M059J (cell line): ENCODE measurements at places on chromosomes 6 and 20.
A peak's percentile ranks its signal among the peaks of the same experiment; 100 is the strongest.

GRCh38 chr20:25863536-25864325, 167.1 kb upstream of the ZNF337 start:
- DNase-seq: no peak

DNA sequence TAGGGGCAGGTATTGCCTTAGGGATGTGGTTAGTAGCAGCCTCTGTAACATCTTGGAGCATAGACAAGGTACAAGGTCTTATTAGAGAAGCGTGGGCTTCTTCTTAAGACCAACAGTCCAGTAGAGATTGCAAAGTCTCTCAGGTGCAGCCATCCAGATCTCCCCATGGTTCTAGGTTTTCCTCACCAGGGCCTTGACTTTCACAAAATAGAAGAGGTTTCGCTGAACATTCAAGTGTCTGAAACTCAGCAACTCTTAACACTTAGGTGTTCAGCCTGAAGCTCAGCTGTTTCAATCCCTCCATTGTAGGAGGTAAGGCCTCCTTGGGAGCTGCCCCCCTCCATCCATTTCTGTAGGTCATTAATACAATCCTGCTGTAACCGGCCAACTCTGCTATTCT, 44.4 kb downstream of the GOPC start:
- no peak for DNase-seq

DNA sequence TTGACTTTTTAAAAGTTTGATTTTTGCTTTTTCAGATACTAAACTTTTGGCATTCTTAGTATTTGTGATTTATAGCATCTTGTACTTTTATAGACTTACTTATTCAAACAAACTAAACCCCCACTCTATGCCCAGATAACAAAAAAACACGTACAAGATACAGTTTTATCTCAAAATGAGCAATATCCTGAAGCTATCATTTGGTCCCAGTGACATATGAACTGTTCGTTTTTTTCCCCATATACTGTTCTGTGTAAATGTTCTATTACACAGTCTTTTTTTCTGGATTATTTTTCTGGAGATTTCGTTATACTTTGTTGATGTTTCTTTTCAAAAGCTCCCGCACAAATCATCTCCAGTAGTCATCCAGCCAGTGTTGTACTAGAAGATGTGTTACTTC, 27.3 kb upstream of the SERINC3 start:
- DNase-seq: no peak

GRCh38 chr6:27334141-27334540, 22.1 kb upstream of the POM121L2 start:
- no peak for DNase-seq

GRCh38 chr6:23454080-23454976, 671.7 kb upstream of the NRSN1 start:
- peak; percentile 60 for DNase-seq

DNA sequence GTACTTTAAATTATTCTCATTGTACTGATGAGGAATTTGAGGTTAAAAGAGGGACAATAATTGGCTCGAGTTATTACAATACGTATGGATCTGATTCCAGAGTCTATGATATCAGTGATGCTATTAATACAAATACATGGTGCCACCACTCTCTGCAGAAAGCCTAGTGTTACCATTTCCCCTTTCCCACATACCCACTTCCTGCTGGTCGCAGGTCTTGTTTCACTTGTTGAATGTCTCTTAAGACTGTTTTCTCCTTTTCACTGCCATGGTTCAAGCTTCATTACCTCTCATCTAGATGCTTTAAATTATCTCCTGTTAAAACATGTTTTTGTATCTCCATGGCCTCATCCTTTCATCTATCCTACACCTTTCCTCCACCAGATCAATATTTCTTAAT, 62.0 kb downstream of the FHL5 start:
- no peak for DNase-seq

DNA sequence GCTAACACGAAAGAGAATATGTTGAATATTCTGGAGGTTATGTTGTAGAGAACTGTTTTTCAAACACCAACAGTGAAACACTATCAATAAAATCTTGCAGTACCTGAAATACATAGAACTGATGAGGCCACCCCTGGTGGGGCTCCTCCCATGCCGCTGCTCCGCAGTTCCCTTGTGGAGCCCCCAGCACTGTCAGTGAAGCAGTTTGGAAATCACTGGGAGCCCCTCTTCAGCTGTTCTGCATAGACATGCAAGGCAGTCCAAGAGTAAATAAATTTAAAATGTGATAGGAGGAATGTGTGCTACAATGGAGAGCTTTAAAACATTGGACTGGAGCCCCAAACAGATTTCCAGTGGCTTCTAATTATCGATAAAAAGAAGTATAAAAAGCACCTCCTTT, 189.4 kb downstream of the FNDC1 start:
- no peak for DNase-seq

DNA sequence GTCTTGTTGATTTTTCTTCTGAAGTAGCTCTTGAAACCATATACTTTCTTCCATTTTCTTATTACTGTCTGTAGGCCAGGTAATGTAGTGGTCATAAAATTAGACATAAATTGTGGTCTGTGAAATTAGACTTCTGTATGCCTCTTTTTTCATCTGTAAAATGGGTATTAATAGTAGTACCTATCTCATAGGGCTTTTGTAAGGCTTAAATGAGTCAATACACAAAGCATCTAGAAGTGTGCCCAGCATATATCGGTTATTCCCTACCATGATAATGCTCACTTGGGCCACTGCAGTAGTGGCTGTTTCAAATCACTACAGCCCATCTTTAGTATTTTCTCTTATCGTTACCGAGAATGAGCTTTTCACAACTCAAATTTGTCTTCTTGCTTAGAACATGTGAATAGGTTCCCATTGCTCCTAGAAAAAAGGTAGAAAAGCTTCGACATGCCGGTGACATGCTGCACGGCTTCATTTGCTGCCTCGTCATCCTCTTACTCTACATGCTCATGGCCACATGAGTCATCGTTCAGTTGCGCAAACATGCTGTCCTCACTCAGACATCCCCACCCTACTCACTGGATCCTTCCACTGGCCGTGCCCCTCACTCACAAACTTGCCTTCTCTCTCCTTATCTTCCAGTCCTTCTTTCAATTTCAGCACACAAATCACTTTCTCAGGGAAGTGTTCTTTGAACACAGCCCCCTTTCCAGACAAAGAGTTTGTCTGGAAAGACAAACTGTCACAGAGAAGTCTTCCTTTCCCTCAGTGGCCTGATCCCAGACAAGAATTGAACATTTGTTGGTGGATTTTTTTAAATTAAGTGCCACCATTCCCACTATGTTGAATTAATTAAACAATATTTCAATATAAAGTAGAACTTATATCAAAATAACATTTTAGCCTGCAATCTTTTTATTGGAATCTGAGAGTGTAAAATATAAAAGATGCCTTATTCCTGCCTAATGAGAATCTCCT, 32.2 kb upstream of the ERVFRD-1 start:
- peak; percentile 96 for DNase-seq

DNA sequence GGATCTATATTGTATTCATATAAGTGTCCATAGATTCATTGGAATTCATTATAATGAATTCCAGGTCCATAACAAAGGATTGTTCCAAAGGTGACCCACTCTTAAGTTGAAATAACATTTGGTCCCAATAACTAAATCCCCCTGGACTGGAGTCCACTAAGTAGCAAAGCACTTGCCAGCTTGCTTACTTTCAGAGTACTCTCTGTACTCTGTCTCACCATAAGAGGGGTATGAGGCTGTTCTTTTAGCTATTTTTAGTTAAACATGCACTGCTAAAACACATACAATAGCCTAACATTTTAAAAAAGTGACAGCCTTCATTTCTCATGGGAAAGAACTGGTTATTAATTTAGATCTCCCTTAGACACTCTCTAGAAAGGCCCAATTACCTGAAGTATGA, 16.7 kb upstream of the ARHGAP18 start:
- DNase-seq: no peak

DNA sequence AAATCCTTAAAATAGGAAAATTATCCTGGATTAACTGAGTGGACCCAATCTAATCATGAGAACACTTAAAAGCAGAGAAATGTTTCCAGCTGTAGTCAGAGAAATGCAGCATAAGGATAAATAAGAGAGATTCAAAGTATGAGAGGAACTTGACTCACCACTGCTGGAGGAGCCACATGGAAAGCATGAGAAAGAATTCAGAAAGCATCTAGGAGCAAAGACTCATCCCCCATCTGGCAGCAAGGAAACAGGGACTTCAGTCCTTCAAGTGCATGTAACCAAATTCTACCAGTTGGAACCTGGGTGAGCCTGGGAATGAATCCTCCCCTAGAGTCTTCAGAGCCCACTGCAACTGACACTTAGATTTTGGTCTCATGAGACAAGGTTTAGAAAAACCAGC, 33.7 kb downstream of the RNF146 start:
- peak; percentile 79 for DNase-seq

GRCh38 chr6:47034421-47034820, 7.7 kb downstream of the ADGRF1 start:
- DNase-seq: peak; percentile 74

- no peak for DNase-seq
Observed at GRCh38 chr20:57387945-57388371, 3.2 kb upstream of the RBM38 start.

DNA sequence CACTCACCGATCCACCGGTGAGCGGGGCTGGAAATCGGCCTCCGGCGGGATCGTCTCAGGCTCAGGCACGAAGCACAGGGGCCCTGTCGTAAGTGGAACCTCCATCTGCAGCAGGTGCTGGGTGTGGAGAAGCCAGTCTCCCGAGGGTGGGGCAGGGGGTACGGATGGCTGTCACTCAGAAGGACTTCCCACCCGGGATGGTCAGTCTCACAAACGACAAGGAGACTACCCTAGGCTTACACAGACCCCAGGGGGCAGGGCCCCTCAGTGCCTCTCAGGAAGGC, 27.8 kb downstream of the YTHDF1 start:
- DNase-seq: no peak

DNA sequence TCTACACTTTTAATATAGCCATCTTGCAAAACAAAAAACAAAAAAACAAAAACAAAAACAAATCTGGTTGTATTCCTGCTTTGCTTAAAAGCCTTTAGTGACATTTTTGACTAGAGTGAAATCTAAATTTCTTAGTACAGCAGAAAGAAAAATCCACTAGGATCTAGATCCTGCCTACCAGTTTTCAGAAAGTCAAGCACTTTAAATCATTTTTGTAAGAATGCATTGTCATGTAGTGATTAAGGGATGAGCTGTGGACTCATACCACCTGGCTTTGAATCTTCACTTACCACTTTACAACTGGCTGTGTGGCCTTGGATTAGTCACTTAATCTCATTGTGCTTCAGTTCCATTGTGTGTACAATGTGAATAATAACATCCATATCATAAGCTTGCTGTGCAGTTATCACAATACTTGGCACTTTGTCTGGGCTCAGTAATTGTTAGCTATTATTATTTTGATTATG, 4.0 kb downstream of the MKKS start:
- peak; percentile 53 for DNase-seq

DNA sequence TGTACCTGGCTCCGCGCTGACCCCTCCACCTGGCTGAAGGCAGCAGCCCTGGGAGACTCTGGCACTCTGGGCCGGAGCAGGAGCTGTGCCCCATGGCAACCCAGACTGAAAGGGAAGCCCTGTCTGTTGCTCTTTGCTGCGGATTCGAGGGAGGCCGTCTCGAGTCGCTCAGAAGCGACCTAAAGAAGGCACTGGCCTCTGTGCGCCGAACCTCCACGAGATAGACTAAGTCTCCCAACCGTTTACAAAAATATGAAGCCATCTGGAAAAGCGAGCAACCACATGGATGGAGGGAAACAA, 10.5 kb upstream of the TBX18 start:
- no peak for DNase-seq

DNA sequence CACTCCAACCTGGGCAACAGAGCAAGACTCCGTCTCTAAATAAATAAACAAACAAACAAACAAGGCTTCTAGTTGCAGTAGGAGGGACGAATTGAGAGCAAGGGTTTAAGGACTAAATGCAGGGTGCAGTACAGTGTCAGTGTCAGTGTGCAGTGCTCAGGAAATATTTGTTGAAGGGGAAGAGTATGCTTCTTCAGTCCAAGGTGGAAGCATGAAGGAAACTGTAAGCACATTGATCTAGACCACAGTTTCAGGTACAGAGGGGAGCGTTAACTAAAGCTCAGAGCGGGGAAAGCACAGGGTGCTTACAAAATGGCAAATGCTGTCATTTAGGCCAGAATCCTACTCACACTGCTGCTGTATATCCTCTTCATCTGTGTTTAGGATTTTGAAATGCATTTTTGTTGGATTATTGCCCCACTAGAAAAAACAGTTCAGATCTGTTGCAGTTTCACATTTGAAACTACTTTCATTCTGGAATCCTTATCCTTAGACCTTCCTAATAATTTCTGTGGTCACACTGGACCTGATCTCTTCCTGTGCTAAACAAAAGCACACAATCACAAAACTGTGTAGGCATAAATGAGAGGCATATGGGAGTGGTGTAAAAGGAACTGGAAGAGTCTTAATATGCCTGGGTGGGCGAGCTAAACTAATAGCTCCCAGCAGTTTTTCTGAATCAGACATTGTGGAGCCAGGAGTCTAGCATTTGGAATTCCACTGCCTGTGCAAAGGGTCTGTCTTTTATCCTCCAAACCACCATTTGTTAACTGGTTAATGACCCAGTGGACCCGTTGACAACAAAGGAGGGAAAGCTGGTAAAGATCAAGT, 41.4 kb downstream of the CBFA2T2 start:
- peak; percentile 29 for DNase-seq
